HuH-7 (cell line): ENCODE measurements at places on chromosomes 5 and 9.

DNA sequence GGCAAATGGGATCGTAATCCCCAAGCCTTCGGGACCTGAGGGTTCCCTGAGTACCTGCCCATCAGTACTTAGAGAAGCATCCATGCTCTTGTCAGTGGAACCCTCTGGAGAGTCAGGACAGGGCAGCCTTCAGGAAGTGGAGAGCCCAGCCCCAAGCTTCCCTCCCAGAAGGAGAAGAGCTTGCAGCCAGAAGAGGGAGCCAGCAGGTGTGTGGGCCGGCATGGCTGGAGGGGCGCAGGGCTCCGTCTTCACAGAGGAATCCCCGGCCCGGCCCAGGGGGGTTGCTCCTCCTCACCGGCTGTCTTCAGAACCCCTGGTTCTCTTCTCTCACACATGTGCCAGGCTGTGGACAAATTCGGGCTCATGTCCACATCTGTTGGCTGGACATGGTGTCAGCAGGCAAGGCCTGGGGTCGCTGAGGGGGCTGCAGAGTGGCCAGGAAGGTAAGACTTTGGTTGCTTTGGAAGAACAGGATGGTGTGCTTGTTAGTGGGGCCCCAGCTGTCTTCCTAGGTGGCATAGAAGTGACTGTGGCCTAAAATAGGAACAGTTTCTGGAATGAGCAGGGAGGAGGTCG, 58.9 kb upstream of the RXRA start:
- no peak for DNase-seq

GRCh38 chr5:126896170-126896702, 119.3 kb downstream of the LMNB1 start:
- no peak for DNase-seq

- DNase-seq: no peak
These were observed 1.8 kb downstream of the SCAMP1 start for GRCh38 chr5:78362220-78362619.

GRCh38 chr9:81108821-81109220, 580.5 kb downstream of the TLE1 start:
- DNase-seq: no peak

- DNase-seq: no peak
These were observed 20.1 kb upstream of the PFDN1 start for GRCh38 chr5:140322751-140323731.

DNA sequence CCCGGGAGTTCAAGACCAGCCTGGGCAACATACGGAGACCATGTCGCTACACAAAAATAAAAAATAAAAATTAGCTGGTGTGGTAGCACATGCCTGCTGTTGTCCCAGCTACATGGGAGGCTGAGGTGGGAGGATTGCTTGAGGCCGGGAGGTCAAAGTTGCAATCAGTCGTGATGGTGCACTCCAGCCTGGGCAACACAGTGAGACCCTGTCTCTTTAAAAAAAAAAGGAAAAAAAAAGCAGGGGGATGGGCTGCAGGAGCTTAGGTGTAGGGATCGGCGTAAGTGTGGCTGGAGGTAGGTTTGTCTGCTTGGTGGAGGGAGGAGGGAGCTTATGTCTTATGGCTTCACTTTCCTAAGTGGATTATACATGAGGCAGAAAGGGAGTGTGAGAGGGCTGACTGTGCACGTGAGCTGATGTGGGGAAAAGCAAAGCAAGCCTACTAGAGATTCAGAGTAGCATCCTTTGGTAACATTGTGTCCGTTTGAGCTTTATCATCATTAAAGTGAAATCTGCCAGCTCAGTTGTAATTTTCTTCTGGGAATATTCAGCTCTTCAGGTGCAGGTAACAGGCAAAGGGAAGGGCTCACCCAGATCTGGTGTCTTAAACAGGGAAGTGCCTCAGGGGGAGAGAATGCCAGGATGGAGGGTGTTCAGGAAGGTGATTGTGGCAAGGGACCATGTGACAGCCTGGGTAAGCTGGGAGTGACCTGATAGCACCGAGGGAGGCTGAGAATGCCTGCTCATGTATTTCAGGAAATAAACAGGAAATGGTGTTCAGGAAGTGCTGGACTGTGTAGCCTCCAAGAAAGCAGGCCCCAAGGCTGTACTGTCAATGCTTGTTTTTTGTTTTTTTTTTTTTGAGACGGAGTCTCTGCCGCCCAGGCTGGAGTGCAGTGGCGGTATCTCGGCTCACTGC, 17.6 kb upstream of the SETX start:
- DNase-seq: no peak

DNA sequence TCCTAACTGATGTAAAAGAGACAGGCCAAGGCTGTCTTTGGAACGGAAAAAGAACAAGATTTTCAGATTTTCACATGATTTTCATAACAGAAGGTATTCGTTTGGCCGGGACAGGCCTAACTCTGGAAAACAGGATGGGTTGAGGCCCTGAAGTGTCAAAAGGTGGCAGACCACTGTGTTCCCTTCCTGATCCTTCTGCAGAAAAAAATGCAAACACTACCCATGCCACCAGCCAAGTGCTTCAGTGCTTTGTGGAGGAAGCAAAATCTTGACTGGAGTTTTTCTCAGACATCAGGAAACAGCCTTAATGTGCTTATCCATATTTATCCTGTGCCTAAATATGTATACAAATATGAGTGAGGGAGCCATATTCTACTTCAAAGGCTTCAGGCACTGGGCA, 113.5 kb upstream of the IL6ST start:
- no peak for DNase-seq

GRCh38 chr5:5373351-5373989, 49.0 kb upstream of the ICE1 start:
- DNase-seq: no peak

GRCh38 chr5:112084149-112084548, 327.2 kb upstream of the NREP start:
- no peak for DNase-seq

- no peak for DNase-seq
These were observed 51.2 kb downstream of the FCHO2 start for GRCh38 chr5:73007051-73007450.

GRCh38 chr9:118318770-118319431, 614.7 kb downstream of the TLR4 start:
- no peak for DNase-seq

DNA sequence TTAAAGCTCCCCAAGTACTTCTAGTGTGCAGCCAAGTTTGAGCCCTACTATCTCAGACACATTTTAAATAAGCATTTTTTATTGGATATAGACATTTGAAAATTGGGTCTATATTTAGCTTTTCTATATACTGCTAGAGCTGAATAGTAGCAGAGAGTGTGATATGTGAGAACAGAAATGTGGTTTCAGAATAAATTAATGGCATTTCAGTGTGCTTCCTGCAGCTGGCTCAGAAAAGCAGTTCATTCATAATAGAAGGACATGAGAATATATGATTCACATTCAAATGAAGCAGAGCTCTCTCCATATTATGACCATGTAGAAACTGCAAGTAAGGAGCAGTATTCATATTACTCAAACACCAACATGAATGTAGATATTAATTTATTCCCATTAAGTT, 464.0 kb downstream of the PTPRD start:
- no peak for DNase-seq

DNA sequence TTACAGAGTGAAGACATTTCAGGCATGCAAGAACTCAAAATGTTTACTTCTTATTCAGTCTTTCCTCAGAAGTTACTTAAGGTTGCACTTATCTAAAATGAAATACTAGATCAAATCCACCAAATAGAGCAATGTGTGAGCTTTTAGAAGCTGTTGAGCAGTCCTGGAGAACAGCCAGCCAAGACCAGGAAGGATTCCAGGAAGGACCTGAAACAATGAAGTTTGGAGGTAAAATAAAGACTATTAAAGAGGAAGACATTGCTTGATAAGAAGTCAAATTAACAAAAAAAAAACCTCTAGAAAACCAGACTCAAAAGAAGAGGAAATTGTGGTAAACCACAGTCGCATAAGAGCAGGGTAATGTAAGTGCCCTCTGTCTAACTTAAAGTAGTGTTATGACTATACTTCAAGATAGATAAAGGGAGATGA, 156.2 kb upstream of the S1PR3 start:
- no peak for DNase-seq

- no peak for DNase-seq
These were observed 6.6 kb downstream of the SLC22A4 start for GRCh38 chr5:132300577-132301343.

DNA sequence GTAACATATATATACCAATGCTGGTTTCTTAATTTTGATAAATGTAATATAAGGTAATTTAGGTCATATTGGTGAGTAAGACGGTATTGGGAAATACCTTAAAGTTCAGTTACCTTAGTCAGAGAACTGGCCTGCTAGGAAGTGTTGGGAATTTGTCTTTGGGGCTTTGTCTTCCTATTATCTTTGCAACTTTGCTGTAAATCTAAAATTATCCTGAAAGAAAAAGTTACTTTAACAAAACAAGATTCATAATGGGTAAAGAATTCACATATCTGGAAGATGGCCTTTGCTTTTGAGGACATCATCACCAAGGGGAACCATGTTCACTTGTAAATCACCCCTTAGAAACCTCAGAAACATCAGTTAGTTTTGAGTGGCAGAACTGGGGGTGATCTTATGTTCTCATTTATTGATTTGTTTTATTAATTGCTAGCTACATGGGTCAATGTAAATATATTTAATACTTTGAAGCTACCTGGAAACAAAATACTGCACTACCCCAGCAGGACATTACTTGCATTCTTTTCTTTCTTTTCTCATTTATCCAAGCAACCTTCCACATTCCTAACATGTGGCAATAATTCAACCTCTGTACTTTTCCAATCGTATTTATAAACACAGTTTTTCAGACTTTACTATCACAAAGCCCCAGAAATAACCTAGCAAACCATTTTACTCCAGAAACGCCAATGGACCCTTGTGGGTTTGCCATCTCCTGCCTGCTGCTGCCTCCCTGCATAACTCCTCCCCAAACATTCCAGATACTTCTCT, 41.4 kb downstream of the GLIS3 start:
- no peak for DNase-seq

DNA sequence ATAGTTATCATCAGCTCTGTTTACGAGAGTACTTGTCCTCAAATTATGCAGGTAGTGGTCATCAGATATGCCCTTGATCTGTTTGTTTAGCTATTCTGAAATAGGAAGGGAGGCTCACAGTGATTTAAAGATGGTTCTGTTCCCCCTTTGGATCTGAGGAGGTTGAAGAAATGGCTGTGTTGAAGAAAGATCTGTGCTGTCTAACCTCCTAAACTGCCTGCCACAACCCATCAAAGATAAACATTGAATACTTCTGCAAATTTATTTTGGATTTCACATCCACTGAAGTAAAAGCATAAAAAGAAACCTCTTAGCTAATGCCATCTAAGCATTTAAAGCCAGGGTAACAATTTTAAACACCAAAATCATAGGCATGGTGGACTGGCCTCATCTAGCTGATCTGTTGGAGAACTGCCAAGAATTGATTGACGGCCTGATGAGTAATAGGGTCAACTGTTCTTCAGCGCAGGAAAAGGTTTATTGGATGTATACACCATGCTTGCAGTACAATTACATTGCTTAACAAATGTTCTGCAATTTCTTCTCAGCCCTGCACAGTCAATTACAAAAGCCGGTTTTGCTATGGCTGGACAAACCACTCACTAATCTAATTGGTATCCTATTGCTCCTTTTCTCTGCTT, 97.6 kb downstream of the SEMA6A start:
- DNase-seq: no peak

DNA sequence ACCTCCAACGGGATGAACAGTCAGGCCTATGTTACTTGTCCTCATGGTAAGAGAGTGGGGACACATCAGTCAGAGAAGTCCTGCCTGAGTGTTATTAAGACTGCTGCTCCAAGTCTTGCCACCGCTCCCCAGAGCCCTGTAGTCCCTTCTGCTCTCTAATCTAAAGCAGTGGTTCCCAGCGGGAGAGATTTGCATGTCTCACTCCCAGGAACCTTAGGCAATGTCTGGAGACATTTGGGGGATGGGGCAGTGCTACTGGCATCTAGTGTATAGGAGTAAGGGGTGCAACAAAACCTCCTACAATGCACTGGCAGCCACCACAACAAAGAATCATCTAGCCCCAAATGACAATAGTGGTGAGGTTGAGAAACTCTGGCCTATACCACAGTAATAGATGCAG, 2.6 kb upstream of the SVEP1 start:
- DNase-seq: no peak

DNA sequence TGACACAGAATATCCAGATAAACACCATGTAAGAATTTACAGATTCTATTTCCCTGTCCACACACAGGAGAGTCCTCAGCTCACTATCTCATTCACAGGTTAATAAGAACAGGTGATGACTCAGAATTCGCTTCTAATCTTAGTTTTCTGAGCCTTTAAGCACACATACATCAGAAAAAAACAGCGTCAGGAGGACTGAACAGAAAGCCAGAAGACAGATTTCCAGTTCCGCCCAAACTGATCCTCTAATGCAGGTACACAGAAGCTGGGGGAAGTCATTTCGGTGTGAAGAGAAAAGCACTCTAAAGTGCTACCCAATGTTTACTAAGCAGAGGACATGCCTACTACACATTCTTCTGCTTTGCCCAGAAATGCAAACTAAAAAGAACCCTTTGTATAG, 1.6 kb downstream of the CEMIP2 start:
- DNase-seq: no peak

GRCh38 chr5:124584991-124585715, 161.3 kb downstream of the ZNF608 start:
- DNase-seq: no peak

DNA sequence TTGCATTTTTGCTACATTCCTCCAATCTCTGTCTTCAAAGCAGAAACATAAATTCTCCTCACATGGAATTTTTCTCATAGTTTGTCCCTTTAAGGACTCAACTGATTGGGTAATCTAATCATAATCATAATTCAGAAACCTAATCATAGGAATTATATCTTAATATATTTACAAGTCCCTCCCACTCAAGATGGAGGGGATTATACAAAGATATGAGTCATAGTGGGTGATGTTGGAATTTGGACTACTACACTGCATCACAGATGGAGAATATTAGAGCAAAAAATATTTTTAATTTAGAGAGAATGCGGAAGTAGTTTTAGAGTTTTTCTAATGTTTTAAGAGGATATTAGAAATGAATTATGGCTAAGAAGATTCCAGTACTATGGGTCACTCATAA, 1034.0 kb downstream of the DTWD2 start:
- DNase-seq: no peak

- no peak for DNase-seq
These were observed 298.4 kb downstream of the PSAT1 start for GRCh38 chr9:78595200-78595945.

DNA sequence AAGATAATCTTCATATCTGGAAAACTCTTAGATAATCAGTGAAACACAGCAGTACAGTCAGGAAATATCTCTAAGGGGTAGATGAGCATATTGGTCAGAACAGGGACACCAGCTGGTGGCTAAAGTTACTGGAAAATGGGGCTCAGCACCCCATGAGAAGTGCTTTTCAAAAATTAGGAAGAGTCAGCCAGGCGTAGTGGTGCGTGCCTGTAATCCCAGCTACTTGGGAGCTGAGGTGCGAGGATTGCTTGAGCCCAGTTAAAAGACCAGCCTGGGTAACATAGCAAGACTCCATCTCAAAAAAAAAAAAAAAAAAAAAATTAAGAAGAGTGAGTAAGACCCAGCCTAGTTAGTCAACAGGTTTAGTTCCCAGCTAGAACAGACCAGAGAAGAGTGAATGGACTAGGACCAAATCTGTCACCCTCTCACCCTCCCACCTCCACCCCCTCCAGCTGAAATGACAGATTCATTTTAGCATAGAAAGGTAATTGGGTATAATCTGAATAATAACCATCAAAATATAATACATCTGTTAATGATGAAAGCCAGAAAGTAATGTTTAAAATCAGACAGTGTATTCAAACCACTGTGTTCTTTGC, 120.9 kb downstream of the CDC42SE2 start:
- DNase-seq: no peak

- no peak for DNase-seq
These were observed 88.3 kb downstream of the PIK3R1 start for GRCh38 chr5:68303754-68304420.

- DNase-seq: peak; percentile 17
These were observed 307.4 kb upstream of the SEMA6A start for GRCh38 chr5:116881921-116882531.
